Stimulated activated CD8-positive, alpha-beta memory T cell treated with anti-CD3 and anti-CD28 coated beads, Interleukin-7, amount 100 ng/mL, for 4 hours (primary cell): ENCODE measurements at places on chromosomes 11 and 22.
A peak's percentile ranks its signal among the peaks of the same experiment; 100 is the strongest.

GRCh38 chr11:122749005-122749687, 89.2 kb upstream of the CRTAM start:
- DNase-seq = peak; percentile 41

GRCh38 chr11:106070606-106071005, 6.5 kb downstream of the KBTBD3 start:
- no peak for DNase-seq

GRCh38 chr11:35856756-35857155, 87.1 kb upstream of the LDLRAD3 start:
- no peak for DNase-seq

- no peak for DNase-seq
Measured at GRCh38 chr22:47220752-47221151, 458.3 kb downstream of the TBC1D22A start.

DNA sequence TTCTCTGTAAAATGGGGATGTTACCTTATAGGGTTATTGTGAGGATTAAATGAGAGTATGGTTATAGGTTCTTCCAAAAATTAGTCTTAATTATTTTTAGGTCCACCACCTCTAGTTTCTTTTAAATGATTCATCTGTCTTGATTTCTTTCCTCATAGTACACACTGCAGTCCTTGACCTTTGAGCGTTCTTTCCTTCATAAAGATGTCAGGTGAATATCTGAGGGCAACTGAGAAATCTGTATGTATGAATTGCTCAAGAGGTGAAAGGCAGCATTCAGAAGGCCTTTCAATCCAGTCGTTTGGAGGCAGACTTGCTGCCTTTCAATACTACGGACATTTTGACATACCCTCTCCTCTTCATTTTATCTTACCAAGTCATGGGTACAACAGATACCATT, 380.7 kb downstream of the INSC start:
- no peak for DNase-seq

- no peak for DNase-seq
Measured at GRCh38 chr11:130666781-130667251, 218.4 kb downstream of the ADAMTS15 start.

DNA sequence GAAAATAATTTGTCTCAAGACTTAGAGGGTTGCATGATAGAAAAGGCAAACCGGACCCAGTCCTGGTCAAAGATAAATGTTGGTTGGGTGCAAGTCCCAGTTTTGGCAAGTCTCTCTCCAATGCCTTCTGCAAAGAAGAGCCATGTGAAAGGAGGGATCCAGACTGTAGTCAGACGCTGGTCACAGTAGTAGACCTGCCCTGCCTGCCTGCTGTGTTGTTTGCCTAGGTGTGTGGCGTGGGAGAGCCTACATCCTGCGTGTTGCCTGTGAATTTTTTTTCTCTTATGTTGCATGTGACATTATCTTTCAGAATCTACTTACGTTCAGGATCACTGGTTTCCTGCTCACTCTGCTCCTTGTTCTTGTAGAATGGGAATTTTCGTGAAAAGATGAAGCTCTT, 197.6 kb upstream of the CCDC90B start:
- no peak for DNase-seq

GRCh38 chr11:121904148-121904547, 211.9 kb downstream of the BLID start:
- no peak for DNase-seq

DNA sequence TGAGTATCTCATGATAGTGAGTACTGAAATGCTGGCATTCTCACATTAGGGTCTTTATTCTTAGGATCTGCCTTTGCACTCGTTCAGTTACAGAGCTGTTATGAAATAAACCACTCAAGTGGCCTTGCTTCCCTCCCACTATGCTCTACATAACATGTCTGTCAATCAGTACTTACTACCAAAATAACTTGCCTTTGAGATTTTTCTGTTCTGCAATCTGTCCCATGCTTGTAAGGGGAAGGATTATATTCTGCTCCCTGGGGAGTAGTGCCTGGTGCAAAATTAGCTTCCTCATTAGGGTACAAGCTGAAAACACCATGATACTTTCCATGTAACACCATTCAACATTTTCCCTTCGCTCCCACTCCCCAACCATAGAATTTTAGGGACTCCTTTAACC, 1.9 kb upstream of the GRAP2 start:
- DNase-seq = no peak

- no peak for DNase-seq
Measured at GRCh38 chr22:17083255-17083654, 1.5 kb upstream of the IL17RA start.

DNA sequence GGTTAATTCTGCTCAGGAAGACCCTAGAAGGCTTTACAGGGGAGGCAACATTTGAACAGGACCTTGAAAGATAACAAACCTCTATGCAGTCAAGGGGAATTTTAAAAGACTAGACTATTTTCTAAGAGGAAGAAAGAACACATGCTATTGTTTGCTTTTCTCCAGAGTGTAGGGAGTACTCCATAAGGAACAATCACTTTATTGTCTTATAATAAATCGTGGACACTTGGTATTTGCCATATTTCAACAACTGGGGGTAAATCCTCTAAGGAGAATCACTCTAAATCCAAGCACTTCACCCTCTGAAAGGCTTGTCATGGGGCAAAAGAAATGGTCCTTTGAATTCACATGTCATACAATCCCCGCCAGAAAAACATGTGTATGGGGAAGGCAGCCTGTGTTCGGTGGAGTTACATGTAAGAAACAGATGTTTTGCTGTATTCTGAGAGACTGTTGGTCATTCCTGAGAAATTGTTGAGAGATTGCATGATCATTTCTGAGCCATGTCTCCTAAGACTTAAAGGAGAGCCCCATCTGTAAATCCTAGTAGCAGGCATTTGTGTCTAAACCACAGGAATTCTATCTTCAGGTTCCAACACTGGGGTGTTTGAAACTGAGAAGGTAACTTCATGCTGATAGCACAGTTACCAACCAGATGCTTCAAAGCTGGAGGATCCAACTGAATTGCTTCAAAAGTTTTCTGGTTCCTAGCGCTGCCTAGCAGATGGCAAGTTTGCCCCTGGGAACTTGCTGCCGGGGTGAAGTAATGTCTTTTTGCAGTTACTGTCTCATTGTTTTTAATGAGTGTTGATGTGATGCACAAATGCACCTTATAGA, 66.8 kb downstream of the FZD4 start:
- DNase-seq = no peak

DNA sequence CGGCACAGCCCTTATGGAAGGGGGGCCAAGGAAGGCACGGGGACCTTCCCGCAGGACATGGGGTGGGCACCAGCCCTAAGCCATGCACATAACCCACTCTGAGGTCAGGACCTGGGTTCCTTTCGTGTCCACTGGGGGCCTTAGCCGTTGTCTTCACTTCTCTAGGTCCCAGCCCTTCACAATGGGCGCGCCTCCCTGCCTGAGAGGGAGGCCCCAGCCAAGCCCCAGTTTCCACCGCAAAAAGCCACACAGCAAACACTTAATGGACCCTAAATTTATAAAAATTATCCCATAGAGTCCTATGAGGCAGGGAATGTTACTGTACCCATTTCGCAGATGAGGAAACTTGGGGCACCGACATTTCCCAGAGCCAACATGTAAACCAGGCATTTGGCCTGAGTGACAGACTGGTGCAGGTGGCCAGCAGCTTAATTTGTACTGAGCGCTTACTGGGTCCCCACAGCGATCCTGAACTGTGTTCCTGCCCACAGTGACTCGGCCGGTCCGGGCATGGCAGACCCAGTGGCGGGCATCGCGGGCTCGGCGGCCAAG, 1.2 kb downstream of the GAS2L1 start:
- DNase-seq = no peak

DNA sequence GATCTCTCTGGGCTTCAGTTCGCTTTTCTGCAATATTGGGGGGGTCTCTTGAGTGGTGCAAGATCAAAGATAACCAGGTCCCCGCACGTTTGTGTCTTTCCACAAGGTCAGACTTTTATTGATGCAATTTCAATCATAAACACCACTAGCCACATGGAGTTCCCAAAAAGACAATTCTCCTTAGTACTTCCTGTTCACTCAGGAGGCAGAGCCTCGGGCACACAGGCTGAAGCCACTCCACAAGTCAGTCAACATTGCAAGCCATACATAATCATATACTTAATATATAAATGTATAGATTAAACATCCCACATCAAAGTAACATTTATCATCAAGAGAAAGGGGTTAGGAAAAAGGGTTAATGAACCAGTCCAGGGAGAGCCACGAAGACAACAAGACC, 12.0 kb downstream of the ST14 start:
- no peak for DNase-seq

DNA sequence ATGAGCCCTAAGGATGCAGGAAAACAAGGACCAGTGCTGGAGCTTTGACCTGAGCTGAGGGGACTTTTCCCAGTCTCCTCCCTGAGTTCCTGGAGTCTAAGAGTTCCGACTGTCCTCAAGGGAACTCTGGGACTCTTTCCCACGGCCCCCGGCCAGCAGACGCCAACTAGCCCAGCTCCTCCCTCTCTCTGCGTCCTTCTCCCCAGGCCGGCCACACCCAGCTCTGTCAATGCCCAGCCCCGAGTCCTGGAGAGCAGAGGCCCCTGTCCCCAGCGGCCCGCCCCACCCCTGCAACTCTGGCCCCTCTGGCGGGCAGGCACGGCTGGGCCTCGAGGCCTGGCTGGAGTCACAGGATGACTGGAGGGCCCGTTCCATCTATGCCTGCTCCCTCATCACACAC, 29.8 kb downstream of the NECTIN1 start:
- DNase-seq = no peak

- DNase-seq = no peak
Measured at GRCh38 chr11:83024270-83024854, 47.3 kb downstream of the RAB30 start.

DNA sequence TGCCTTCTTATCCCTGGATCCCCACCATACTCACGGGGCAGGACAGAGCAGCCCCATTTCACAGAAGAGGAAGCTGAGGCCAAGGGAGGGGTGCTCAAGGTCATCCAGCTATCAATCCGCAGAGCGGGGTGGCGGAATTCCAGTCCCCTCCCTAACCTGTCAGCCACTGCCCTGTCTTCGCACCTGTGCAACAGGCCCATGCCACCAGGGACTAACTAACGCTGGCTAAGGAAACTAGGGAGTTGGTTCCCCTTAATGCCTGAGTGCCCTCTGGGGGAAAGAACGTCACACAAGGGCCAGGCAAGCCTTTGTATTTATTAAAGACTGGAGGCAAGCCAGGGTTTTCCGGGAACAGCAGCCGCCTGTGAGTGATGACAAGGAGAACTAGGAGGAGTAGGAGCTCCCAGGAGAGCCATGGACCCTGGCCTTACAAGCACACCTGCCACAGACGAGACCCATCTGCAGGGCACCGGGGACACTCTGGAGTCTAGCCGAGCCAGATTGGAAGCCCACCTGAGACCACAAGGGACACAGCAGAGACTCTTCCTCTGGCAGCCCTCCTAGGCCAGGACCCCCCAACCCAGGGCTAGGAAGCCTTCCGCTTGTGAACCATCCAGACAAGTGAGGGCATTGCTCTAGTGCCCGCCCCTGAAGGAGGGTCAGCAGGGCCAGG, 64.4 kb downstream of the MYH9 start:
- DNase-seq = no peak

- no peak for DNase-seq
Measured at GRCh38 chr11:76239483-76240160, 33.3 kb upstream of the WNT11 start.

DNA sequence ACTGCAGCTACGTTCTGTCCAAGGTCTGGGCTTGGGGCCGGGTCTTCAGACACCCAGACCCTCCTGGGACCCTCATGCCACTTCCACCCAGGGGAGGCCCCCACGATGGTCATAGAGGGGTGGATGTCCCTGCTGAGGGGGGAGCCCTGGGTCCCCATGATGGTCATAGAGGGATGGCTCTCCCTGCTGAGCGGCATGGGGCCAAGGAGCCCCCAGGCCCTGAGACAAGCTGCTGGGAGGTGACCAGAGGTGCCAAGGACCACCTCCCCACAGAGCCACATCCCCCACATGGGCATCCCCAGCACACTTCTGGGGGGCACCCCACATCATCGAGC, 7.2 kb downstream of the MUC5B start:
- no peak for DNase-seq

DNA sequence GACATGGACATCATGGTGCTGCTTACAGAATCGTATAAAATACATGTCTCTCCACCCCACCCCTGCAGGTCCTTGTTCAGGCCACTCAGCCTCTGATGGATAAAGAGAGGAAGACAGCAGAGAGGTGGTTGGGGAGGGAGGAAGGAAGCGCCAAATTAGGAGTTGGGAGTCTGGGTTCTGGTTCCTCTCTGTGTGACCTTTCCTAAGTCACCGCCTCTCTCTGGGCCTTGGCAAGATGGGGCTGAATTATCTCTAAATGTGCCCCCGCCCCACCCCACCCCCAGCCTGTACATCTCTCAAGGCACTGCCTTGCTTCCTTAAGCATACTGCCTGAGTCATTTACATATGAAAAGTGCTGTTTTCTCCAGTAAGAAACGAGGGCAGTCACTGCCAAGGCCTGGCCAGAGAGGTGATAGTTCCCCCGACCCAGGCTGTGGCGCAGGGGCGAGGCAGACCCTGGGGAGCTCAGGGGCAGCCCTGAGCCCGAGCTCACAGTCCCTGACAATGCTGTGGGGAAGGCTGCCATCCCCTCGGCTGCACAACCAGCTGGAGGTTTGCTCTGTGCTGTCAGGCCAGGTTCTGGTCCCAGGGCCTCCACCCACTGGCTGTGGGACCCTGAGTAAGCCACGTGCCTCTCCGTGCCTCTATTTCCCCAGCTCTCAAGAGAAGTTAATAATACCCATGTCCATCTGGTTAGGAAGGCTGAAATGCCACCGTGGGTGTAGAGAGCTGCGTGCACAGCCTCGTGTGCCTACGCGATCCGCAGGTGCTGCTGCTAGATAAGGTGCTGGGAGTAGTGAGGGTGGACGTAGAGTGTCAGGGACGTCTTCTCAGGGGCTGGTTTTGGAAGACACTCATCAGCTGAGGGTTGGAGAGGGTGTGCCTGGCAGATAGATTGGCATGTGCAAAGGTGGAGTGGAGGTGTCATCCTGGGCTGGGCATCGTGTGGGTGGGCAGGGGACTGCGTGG, 55.3 kb downstream of the CACNA1I start:
- DNase-seq = no peak

DNA sequence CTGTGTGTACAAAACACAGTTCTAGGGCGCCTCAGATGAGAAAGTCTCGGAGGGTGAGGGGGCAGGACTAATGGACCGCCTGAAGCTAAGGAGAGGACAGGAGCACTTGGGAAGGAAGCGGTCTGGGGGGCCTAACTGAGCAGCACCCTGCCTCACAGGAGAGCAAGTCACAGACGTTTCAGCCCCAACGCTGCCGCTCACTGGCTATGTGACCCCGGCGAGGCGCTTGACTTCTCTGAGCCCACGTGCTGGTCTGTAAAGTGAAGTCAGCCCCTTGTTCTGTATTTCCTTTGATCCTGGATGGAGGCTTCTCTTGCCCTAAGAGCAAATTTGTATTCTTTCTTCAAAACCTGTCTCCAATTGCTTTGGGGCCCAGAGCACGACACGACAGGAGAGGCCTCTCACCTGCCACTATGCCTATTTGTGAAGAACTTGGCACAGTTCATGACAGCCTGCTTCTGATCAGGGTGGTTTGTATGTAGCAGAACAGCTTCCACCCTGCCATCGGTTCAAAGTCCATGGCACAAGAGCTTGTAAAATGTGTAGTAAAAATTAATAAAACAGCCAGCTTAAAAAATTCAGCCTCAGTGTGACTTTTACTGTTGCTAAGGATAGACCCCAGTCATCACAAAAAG, 59.1 kb downstream of the WNT11 start:
- no peak for DNase-seq
